ENCODE measurements at places on chromosomes 16 and 17.

- peak; percentile 68 for DNase-seq
These were observed 44.4 kb downstream of the PPL start for GRCh38 chr16:4892361-4893102.

GRCh38 chr16:52819808-52820207 is 232.9 kb downstream of the CHD9NB start:
- DNase-seq = no peak

- DNase-seq = no peak
These were observed 39.1 kb upstream of the PABPN1L start for GRCh38 chr16:88905563-88905962.

GRCh38 chr16:89402962-89403361 is 87.4 kb downstream of the ANKRD11 start:
- DNase-seq = no peak

GRCh38 chr17:10087355-10087754 is 111.1 kb downstream of the GAS7 start:
- DNase-seq = no peak

GRCh38 chr17:2898255-2898926 is 102.2 kb downstream of the RAP1GAP2 start:
- no peak for DNase-seq

- DNase-seq = peak; percentile 58
These were observed 2.9 kb downstream of the SLC16A3 start for GRCh38 chr17:82231562-82232321.

DNA sequence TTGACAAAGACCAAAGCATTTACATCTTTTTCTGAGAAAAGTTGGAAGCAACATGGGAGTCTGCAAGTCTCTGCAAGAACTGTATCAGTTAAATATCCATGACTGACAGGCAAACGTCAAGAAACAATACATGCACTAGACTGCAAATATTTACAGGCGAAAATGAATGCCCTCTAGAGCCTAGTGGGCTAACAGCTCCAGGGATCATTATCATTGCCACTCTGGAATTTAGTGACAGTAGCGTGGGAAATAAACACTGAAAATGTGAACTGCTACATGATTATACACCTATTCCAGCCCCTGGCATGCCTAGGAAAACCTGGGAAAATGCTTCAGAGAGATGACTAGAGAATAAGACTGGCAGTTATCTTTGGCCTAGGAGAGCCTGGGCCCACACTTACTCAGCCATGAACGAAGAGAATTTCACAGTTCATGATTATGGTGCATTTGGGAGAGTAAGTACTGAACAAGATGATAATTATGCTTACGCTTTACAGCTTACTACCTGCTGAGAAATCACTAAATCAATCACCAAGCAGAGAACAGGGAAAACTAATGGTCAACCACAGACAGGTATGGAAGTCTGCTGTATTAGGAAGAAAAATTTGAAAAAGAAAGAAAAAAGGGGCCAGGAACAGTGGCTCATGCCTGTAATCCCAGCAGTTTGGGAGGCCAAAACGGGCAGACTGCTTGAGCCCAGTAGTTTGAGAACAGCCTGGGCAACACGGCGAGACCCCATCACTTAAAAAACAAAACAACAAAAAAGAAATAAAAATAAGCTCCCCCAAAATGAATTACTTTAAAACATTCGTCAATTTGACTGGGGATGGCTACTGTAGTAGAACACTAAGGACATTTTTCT is 66.6 kb upstream of the CLEC18B start:
- DNase-seq = no peak

GRCh38 chr17:73281928-73282327 is 20.2 kb upstream of the CPSF4L start:
- DNase-seq = no peak

GRCh38 chr17:65222214-65222738 is 85.1 kb downstream of the RGS9 start:
- peak; percentile 46 for DNase-seq

GRCh38 chr17:79414063-79414792 is 196.6 kb downstream of the RBFOX3 start:
- DNase-seq = no peak

GRCh38 chr16:87954361-87954760 is 3.1 kb downstream of the BANP start:
- no peak for DNase-seq

GRCh38 chr16:17194190-17194780 is 276.5 kb downstream of the XYLT1 start:
- DNase-seq = peak; percentile 22

DNA sequence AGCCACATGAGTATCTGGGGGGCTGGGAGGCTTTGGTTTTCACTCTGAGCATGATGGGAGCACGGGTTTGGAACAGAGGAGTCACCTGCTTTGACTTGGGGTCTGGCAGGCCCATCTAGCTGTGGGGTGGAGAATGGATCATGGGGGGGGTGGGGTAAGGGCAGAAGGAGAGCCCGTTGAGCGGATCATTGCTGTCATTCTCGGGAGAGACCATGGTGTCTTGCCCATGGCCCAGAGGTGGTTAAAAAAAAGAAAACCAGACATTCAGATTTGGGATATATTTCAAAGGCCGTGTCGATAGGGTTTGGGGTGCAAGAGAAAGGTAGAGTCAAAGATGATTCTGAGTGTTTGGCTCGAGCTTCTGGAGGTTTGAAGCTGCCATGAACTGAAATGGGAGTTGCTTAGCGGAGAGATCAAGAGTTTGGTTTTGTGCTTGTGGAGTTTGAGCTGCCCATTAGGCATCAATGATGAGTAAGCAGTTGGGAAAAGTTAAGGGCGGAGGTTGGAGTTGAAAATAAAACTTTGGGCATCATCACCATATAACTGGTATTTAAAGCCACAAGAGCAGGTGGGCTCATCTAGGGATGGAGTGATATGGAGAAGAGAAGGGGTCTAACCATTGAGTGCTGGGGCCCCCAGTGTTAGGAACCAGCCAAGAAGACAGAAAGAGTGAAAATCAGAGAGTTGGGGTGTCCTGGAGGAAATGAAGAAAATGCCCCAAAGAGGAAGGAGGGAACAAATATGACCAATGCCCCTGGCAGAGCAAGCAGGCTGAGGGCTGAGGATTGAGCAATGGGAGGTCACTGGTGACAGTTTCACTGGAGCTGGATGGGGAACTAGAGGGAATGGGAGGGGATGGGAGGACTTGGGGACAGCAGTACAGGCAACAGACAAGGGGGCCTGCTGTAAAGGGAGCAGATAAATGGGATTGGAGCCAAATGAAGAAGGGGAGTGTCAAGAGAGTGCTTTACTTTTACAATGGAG is 1.9 kb downstream of the NOD2 start:
- no peak for DNase-seq

- peak; percentile 9 for DNase-seq
These were observed 174.5 kb downstream of the PARN start for GRCh38 chr16:14455573-14455972.

Measured in hepatic stellate cell (primary cell).